Cardiac fibroblast (primary cell): ENCODE measurements at places on chromosomes 2 and 18.

GRCh38 chr18:478681-479080, 21.8 kb downstream of the COLEC12 start:
- peak; percentile 90 for DNase-seq

- peak; percentile 23 for DNase-seq
Observed at GRCh38 chr18:74604774-74605173, 7.1 kb downstream of the ZNF407 start.

GRCh38 chr2:25105336-25106085, 62.9 kb downstream of the POMC start:
- peak; percentile 75 for DNase-seq

- peak; percentile 11 for DNase-seq
Observed at GRCh38 chr2:120203251-120204021, 19.8 kb downstream of the TMEM185B start.

DNA sequence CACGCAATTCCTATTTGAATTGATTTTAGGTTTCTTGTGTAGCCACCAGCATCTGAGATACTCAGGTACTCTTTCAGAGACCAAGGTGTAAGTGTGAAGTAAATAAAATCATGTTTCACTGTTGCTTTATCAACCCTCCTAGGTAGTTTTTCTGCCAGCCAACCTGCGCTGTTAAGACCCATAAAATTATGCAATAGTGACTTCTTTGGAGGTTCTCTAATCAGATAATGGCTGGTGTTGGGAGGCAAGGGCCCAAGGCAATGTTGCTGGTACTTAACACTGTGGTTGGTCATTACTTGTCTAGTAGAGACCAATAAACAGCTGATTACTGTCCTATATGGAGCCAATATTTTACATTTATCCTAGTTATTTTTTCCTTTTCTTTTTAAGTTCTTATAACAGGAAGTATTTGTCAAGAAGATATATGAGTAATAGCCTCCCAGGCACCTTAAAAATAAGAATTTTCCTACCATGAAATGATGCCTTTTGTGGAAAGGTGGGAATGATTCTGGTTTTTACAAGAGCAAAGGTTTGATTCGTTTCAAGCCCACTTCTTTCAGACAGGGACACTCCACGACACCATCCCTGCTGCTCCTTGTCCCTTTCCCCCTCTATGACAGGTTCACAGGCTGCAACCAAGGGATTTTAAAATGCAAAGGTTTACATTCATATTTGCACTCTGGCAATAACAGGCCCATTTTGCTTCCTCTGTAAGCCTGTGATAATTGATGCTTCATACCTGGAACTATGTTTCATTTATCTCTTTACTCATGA, 259.3 kb downstream of the MEIS1 start:
- DNase-seq, result no peak

- no peak for DNase-seq
Observed at GRCh38 chr2:221972813-221973478, 325.9 kb downstream of the PAX3 start.

GRCh38 chr18:31720867-31721266, 36.5 kb upstream of the B4GALT6 start:
- DNase-seq, result peak; percentile 21

- peak; percentile 66 for DNase-seq
Observed at GRCh38 chr2:237324837-237325236, 89.1 kb downstream of the COL6A3 start.

DNA sequence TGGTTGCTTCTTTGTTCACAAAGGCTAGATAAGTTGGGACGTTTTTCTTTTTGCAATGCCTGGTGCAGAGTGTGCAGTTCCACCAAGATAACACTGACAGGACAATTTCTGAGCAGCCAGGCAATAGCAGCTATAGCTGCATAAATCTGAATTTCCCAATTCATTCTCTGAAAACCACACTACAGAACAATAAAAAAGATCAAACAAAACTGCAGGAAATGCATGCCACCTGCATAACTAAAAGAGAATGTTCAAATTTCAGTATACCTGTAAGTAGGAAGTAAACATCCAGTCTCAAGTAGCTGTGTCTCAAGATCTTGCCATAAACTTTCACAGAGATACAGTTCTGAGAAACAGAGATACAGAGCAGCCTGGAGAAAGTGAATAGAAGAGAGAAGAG, 5.3 kb upstream of the KCTD18 start:
- DNase-seq, result no peak

DNA sequence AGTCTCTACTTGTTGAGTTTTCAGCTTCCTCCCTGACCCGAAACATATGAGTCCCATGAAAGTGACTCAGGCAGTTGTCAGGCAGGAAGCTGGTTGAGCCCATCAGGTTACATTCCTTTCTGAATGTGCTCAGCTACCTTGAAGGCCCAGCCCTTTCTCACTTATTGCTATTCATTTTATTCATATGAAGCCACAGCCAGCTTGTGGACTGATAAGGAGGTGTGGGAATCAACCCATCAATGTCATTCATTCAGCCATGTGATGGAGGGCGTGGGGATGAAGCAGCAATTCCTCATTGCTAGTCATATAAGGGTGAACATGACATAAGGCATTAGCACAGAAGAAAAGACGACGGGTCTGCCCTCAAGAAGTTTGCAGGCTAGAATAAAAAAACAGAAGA, 5.3 kb upstream of the VPS4B start:
- DNase-seq, result no peak

GRCh38 chr18:50396005-50396660, 21.3 kb downstream of the SKA1 start:
- DNase-seq, result no peak

DNA sequence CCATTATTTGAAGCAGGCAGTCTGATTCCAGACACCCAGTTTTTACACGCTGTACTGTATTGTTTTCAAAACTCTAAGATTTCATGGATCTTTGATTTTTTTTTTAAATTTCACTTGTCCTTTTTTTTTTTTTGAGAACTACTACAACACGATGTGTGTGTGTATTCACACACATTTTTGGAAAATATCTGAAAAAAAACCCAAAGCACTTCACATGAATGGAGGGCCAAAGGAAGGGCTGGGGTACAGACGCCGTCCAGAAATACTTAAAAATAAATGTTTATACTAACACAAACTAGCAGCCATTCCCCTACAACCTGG, 314 bp upstream of the SSB start:
- DNase-seq, result no peak

GRCh38 chr2:43464590-43464989, 131.2 kb downstream of the THADA start:
- DNase-seq, result peak; percentile 89

GRCh38 chr18:45386041-45386655, 229.1 kb upstream of the SLC14A2 start:
- peak; percentile 54 for DNase-seq

- DNase-seq, result no peak
Observed at GRCh38 chr2:151651274-151651673, 83.0 kb downstream of the NEB start.

DNA sequence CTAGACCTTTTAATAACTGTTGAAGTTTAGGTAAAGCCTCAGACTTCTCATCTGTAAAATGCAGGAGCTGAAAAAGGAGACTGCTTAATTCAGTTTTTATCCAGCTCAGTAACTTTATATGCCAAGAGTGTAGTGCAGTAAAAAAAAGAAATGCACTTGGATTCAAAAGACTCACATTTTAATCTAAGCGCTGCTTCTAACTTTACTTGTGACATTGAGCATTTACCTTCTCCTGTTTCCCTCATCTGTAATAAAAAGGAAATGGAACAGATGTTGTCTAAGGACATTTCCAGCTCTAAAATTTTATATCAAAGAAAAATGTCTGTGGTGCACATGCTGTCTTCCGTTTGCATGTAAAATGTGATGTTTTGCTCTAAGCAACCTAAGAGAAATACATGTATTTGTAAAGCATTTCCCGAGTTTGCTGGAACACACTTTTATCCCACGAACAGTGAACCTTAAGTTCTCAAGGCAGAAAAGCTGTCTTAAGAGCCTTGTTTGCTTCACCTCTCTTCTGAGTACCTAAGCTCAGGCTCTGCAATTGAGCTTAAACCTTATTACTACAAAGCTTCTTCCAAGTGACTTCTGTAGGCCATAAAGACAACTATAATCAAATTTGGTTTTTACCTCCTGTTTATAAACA, 24.2 kb upstream of the TANK start:
- peak; percentile 20 for DNase-seq

GRCh38 chr2:213231966-213232365, 52.3 kb upstream of the SPAG16 start:
- no peak for DNase-seq

GRCh38 chr18:72866442-72866900, 1.3 kb downstream of the NETO1 start:
- no peak for DNase-seq

GRCh38 chr2:174914853-174915760, 90.1 kb downstream of the CHN1 start:
- peak; percentile 84 for DNase-seq

GRCh38 chr2:97718051-97718882, 4.9 kb downstream of the ZAP70 start:
- DNase-seq, result no peak

- no peak for DNase-seq
Observed at GRCh38 chr2:152582081-152582480, 135.2 kb downstream of the PRPF40A start.

- DNase-seq, result no peak
Observed at GRCh38 chr18:49708662-49709346, 104.5 kb downstream of the ACAA2 start.

GRCh38 chr2:32516567-32516966, 111.3 kb upstream of the TTC27 start:
- no peak for DNase-seq

GRCh38 chr2:178277741-178278197, 83.5 kb downstream of the OSBPL6 start:
- DNase-seq, result peak; percentile 35

GRCh38 chr18:13559754-13560153, 166.6 kb downstream of the FAM210A start:
- no peak for DNase-seq

DNA sequence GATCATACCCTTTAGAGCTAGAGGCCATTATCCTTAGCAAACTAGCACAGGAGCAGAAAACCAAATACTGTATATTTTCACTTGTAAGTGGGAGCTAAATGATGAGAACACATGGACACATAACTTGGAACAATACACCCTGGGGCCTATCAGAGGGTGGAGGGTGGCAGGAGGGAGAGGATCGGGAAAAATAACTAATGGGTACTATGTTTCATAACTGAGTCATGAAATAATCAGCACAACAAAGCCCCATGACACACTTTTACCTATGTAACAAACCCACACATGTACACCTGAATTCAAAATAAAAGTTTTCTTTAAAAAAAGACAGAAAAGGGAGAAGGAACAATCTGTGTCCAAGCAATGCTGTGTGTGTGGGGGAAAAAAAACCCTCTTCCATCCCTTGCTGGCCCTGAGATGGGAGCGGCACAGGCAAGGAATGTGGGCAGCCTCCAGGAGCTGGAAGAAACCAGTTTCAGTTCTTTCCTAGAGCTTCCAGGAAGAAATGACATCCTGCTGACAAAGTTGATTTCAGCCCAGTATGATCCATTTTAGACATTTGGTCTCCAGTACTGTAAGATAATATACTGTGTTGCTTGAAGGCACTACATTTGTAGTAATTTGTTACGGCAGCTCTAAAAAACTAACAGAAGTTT, 458.7 kb upstream of the CNTNAP5 start:
- no peak for DNase-seq

- DNase-seq, result no peak
Observed at GRCh38 chr2:240958366-240959213, 39.8 kb upstream of the SNED1 start.

DNA sequence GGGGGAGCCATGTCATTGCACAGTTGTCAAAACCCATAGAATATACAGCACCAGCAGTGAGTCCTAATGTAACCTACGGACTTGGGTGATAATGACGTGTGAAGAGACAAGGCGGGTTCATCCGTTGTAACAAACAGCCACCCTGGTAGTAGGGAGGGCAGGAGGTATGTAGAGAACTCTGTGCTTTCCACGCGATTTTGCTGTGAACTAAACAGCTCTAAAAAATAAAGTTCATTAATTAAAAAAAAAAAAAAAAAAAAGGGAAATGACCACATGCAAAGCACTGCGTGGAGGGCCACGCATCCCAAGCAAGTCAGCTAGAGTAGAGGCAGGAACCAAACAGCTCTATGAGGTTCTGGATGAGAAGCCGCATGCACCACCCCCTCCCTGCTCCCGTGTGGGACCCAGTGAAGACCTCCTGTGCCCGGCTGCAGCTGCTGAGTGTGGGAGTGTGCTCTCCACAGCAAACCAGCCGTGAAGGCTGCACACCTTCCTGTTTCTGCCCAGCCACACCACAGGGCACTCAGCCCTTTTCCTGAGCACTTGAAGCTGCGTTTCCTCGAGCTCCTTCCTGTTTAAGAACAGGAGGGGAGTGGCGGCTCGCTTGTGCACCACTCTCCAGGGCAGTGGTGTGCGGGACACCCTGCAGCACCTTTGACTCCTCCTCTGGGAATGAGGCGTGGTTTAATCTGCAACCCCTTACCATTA, 65.6 kb downstream of the ODC1 start:
- no peak for DNase-seq

GRCh38 chr2:159226059-159226461, 60.4 kb downstream of the WDSUB1 start:
- DNase-seq, result peak; percentile 12

- no peak for DNase-seq
Observed at GRCh38 chr2:68203587-68203986, 45.9 kb downstream of the PNO1 start.

DNA sequence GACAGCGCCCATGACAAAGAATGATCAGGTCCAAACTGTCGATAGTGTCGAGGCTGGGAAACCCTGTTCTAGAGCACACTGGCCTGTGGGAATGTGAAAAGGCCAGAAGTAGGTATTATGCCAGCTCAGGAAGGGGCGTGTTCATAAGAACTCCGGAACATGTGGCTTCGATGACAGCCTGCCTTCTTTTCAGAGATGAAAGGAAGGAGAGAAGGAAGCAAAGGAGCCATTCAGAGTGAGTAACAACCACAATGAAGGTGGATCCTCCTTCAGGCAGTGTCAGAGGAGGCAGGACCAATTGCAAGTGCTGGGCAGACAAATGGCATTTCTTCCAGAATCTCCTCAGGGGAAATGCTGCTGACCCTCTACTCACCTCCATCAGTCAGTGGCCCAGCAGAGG, 58.5 kb downstream of the NCKAP5 start:
- DNase-seq, result no peak

DNA sequence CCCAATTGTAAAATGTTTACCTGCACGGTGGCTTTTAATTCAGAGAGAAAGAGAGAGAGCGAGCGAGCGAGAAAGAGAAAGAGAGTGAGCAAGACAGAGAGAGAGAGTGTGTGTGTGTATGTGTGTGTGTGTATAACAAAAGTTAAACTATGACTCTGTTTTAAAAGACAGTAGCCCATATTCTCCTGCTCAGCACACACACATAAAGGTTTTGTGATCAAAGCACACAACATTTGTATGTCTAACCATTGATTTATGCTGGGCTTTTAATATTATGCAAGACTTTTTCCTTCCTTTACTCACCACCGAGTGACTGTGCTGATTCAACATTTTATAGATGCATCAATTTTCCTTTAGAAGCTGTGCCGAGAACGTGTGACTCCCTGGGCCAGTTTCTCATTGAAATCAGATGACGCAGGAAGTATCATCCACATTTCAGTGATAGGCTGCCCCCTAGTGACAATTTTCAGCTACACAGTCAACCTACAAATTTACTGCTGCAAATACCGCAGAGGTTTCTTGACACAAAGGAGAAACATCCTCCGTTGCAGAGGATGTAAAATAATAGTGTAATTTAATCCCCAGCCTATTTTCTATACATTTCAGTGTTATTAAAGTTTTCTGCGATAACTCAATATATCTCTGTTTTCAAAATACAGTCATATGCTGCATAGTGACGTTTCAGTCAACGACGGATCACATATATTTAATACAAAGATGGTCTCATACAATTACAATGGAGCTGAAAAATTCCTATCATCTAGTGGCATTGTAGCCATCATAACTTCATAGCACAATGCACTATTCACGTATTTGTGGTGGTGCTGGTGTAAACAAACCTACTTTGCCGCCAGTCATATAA, 165.9 kb upstream of the TANK start:
- peak; percentile 97 for DNase-seq

- no peak for DNase-seq
Observed at GRCh38 chr2:168244318-168244717, 3.1 kb downstream of the STK39 start.
